ENCODE measurements at places on chromosomes 16 and 17.

- no peaks in the 10 kb centered on the region for H3K27me3 ChIP-seq
- peaks cover 19% of the 10 kb centered on the region for H3K36me3 ChIP-seq
- H3K4me1 ChIP-seq: no peaks in the 10 kb centered on the region
- no peak overlapping the region for H3K4me3 ChIP-seq
- no peak for DNase-seq
Measured at GRCh38 chr16:286491-287297, 3.7 kb downstream of the PDIA2 start.

DNA sequence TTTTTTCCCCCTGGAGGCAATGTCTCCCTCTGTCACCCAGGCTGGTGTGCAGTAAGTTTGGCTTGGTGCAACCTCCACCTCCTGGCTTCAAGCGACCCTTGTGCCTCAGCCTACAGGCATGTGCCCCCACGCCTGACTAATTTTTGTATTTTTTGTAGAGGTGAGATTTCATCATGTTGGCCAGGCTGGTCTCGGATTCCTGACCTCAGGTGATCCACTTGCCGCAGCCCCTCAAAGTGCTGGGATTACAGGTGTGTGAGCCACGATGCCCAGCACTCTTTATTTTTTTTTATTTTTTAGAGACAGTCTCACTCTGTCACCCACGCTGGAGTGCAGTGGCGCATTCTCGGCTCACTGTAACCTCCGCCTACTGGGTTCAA lies 113.2 kb downstream of the ABCC6 start:
- H3K27me3 ChIP-seq: no peaks in the 10 kb centered on the region
- no peak overlapping the region for H3K27ac ChIP-seq
- H3K4me1 ChIP-seq: no peaks in the 10 kb centered on the region

- H3K27me3 ChIP-seq: no peaks in the 10 kb centered on the region
- peak overlapping the region; percentile 54 for H3K27ac ChIP-seq
- no peak for DNase-seq
- H3K36me3 ChIP-seq: no peaks in the 10 kb centered on the region
- no peak overlapping the region for H3K4me3 ChIP-seq
- peaks cover 44% of the 10 kb centered on the region for H3K4me1 ChIP-seq
Measured at GRCh38 chr17:64661726-64661975, 456 bp downstream of the SMURF2 start.

DNA sequence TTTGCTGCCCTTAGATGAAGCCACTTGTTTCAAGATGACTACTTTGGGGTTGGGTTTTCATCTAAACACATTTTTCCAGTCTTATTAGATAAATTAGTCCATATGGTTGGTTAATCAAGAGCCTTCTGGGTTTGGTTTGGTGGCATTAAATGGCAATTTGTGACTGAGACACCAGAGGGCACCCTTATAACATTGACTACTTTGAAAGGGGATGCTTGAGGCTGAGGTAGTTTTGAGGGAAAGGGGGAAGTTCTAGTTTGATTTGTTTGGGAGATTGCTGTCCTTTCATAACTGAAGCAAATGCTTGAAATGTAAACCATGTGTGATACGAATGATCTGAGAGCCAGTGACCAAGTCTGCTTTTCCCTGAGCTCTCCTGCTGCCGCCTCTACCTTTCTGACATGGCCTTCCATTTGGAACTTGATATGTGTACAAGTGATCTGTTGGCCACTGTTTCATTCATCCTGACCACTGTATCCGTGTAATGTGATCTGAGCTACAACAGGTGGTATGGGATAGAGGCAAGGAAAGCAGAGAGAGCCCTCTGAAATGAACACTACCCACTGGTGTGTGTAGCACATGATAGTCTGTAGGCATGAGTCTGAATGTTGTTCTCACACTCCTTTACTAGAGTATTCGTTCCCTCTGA lies 5.8 kb upstream of the RARA start:
- H3K27ac ChIP-seq: no peak overlapping the region
- H3K4me1 ChIP-seq: peaks cover 37% of the 10 kb centered on the region
- no peak overlapping the region for H3K4me3 ChIP-seq
- no peaks in the 10 kb centered on the region for H3K36me3 ChIP-seq
- no peaks in the 10 kb centered on the region for H3K27me3 ChIP-seq

GRCh38 chr16:65545413-65545956 lies 423.6 kb upstream of the CDH11 start:
- no peaks in the 10 kb centered on the region for H3K27me3 ChIP-seq
- H3K27ac ChIP-seq: no peak overlapping the region
- no peaks in the 10 kb centered on the region for H3K36me3 ChIP-seq
- no peaks in the 10 kb centered on the region for H3K4me1 ChIP-seq

DNA sequence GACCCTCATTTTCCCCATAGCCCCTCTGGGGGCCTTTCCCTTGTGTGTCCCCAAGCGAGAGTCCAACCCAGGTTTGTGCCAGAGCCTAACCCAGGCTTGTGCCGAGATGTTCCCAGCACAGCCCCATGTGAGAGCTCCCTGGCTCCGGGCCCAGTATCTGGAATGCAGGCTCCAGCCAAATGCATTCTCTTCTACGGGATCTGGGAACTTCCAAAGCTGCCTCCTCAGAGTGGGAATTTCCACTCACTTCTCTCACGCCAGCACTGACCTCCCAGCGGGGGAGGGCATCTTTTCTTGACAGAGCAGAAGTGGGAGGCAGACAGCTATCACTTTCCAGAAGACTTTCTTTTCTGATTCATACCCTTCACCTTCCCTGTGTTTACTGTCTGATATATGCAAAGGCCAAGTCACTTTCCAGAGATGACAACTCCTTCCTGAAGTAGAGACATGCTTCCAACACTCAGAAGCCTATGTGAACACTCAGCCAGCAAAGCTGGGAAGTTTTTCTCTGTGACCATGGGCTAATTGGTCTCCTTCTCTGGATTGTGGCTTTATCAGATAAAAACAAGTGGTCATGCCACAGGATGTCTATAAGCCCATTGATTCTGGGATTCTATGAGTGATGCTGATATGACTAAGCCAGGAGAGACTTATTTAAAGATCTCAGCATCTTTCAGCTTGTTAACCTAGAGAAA lies 2.5 kb upstream of the CCL2 start:
- H3K4me3 ChIP-seq: no peak overlapping the region
- H3K4me1 ChIP-seq: no peaks in the 10 kb centered on the region
- H3K36me3 ChIP-seq: no peaks in the 10 kb centered on the region
- DNase-seq: no peak

DNA sequence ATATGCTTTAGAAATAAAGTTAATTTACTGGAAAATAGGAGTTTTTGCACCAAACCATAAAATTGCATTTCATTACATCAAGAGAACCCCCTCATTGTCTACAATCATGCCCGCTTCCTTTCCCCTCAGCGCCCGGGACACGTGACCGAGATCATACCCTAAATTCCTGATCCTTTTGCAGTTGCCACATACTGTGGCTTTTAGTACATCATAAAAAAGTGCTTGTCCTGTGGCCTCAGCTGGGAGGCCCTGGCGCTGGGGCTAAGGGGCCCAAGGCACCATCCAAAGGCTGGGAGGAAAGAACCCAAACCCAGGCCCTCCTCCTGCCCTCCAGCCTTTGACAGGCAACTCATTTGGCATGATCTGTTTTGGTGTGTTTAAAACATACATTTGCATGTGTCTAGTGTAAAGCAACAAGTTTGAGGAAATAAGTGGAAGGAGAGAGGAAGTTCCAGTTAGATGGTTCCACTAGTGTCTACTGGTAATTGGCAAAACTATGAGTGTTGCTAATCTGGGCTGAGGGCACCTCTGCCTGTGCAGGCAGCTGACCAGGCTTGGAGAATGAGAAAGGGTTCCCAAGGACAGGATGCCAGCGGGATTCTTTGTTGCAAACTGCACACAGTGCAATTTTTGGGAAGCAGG lies 6.0 kb downstream of the CDK5R1 start:
- no peak overlapping the region for H3K4me3 ChIP-seq
- DNase-seq: no peak
- peak overlapping the region; percentile 23 for H3K27ac ChIP-seq
- no peaks in the 10 kb centered on the region for H3K27me3 ChIP-seq
- H3K4me1 ChIP-seq: peaks cover 77% of the 10 kb centered on the region

DNA sequence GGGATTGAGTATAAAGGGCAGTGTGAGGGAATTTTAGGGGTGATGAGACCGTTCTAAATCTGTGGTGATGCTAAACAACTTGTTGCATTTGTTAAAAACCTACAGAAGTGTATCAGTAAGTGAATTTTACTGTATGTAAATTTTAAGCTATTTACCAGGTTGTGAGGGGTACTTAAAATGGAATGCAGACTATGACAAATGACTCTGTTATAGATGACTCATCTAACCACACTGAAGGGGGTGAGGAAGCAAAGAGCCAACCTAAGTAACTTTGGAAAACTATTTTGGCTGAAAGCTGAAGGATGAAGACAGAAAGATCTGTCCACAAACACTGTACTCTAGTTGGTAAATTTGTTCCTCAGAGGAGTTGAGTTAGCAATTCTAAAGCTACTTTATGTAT lies 5.3 kb upstream of the MKS1 start:
- H3K36me3 ChIP-seq: no peaks in the 10 kb centered on the region
- H3K27me3 ChIP-seq: no peaks in the 10 kb centered on the region
- peaks cover 9% of the 10 kb centered on the region for H3K4me1 ChIP-seq
- H3K4me3 ChIP-seq: no peak overlapping the region

GRCh38 chr16:65069065-65069464 lies 52.8 kb downstream of the CDH11 start:
- H3K36me3 ChIP-seq: no peaks in the 10 kb centered on the region
- no peak overlapping the region for H3K4me3 ChIP-seq
- H3K27ac ChIP-seq: no peak overlapping the region
- no peak for DNase-seq
- H3K27me3 ChIP-seq: no peaks in the 10 kb centered on the region

- no peaks in the 10 kb centered on the region for H3K36me3 ChIP-seq
- H3K27me3 ChIP-seq: no peaks in the 10 kb centered on the region
- H3K4me1 ChIP-seq: no peaks in the 10 kb centered on the region
- no peak for DNase-seq
- H3K27ac ChIP-seq: no peak overlapping the region
Measured at GRCh38 chr16:2955779-2956578, 8.1 kb upstream of the KREMEN2 start.

GRCh38 chr17:33864758-33865229 lies 390.3 kb upstream of the CCL2 start:
- H3K4me1 ChIP-seq: no peaks in the 10 kb centered on the region
- H3K27ac ChIP-seq: no peak overlapping the region
- no peaks in the 10 kb centered on the region for H3K27me3 ChIP-seq
- no peak for DNase-seq
- no peak overlapping the region for H3K4me3 ChIP-seq

- no peak overlapping the region for H3K27ac ChIP-seq
- no peak overlapping the region for H3K4me3 ChIP-seq
- no peak for DNase-seq
- H3K27me3 ChIP-seq: no peaks in the 10 kb centered on the region
Measured at GRCh38 chr17:76484228-76484725, 16.9 kb downstream of the AANAT start.

DNA sequence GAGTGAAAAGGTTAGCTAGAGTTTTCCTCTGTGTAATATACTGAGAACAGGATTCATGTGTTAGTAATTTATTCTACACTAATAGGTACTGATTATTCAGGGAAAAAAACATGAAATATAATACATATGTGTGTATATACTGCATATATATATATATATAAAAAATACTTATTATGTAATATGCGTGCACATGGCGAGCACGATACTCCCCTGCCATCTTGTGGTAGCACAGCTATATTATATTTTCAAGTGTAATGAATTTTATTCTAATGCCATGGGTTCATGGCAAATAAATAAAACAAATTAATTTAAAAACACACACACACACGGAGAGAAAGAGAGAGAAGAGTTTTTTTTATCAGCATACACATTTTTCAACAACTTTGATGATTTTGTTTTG lies 460.6 kb downstream of the KCNJ2 start:
- H3K4me3 ChIP-seq: no peak overlapping the region
- DNase-seq: no peak
- no peaks in the 10 kb centered on the region for H3K4me1 ChIP-seq
- H3K27ac ChIP-seq: no peak overlapping the region

DNA sequence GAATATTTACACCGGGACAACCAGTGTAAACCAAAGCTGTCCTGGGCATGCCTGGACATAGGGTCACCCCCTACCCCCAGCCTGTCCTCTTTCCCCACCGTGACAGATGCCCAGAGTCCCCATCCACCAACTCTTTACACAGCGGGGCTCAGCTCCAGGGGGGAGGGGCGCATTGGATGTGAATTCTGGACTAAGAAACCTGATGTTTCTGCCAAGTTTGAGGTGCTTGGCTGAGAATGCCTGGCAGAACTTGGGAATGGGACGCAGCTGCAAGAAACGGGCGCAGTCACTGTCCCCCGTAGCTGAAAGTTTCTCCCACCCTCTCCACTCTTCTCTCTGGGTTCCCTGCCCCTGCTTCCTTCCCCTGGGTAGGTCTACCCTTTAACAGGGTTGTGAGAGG lies 68.0 kb upstream of the CDC42EP4 start:
- no peaks in the 10 kb centered on the region for H3K4me1 ChIP-seq
- H3K4me3 ChIP-seq: no peak overlapping the region
- no peaks in the 10 kb centered on the region for H3K27me3 ChIP-seq
- no peak for DNase-seq
- H3K36me3 ChIP-seq: no peaks in the 10 kb centered on the region

- H3K4me1 ChIP-seq: peaks cover 5% of the 10 kb centered on the region
- no peaks in the 10 kb centered on the region for H3K36me3 ChIP-seq
- no peak for DNase-seq
- H3K4me3 ChIP-seq: no peak within 1 kb of the TSS
Measured at GRCh38 chr17:44758414-44759085, at the start of gene ADAM11. Gene ADAM11 (plus strand): TSS chr17:44758988. CDS start chr17:44759200, 212 bp downstream.

DNA sequence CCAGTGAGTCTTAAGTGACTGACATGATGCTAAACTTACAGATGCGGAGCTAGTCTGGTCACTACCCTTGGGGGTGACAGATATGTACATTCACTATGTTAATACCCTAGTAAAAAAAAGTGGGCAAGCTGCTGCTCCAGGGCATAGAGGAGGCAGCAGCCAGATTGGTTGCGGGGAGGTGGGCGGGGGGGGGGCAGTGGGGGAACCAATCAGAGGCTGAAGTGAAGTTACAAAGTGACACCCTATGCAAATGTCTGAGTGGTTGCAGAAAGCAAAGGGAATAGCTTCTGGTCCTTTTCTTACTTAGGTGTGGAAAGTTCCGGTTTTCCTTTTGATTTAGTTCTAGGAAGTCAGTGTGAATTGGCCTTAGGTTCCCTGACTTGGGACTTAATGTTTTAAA lies 12.1 kb downstream of the NDEL1 start:
- peaks cover 11% of the 10 kb centered on the region for H3K4me1 ChIP-seq
- no peak for DNase-seq
- peaks cover 62% of the 10 kb centered on the region for H3K36me3 ChIP-seq
